ENCODE measurements at places on chromosomes 1 and 21.
A peak's percentile ranks its signal among the peaks of the same experiment; 100 is the strongest.

GRCh38 chr1:4678066-4678717, 23.8 kb downstream of the AJAP1 start:
- DNase-seq = no peak

GRCh38 chr1:180793451-180793850, 119.2 kb upstream of the KIAA1614 start:
- DNase-seq = no peak

- peak; percentile 30 for DNase-seq
These were observed at the start of gene ADARB1 for GRCh38 chr21:45074048-45074817. TSS of gene ADARB1 (plus strand) at chr21:45074580. CDS start at chr21:45171657, 97,077 bp downstream.

GRCh38 chr1:168794057-168794456, 65.1 kb upstream of the DPT start:
- DNase-seq = no peak

GRCh38 chr21:40244981-40245380, 377.7 kb downstream of the PCP4 start:
- no peak for DNase-seq

GRCh38 chr1:46807046-46807972, 8.5 kb downstream of the CYP4B1 start:
- DNase-seq = no peak

DNA sequence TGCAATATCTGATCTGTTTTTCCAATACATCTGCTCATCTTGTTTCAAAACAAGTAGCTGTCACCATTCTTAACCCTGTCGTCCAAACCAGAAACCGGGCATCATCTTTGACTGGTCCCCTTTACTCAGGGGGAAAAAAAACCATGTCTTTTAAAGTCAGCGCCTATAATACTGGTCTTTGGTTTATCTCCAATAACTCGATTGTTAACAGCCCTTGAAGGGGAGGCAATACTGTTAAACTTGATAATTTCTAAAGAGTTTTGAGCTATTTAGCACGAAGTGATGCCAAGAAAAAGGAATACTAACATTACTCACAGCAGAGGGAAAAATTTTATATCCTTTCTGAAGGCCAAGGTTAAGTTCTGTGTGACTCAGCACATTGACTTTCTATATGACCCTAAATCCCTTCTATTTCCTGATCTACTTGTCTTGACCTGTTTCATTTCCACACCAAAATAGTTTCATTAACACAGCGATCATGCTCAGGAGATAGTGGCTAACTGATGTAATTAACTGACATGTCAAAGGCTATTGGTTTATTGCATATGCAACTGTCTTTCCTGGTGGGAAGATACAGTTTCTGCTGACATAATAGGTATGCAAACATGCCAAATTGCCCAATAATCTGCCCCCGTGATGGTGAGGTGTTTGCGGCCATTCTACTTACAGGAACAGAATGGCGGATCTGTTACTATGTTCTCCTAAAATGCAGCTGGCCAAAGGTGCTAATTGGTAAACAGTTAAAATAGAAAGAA, 59.1 kb downstream of the NFIA start:
- DNase-seq = no peak

- DNase-seq = no peak
These were observed 435 bp downstream of the ILF2 start for GRCh38 chr1:153670257-153670858.

GRCh38 chr1:118185084-118185832, at the start of gene SPAG17:
TSS of gene SPAG17 (minus strand) at chr1:118185228. CDS start at chr1:118185157, 71 bp downstream.
- peak; percentile 27 for DNase-seq
